Cerebellar nuclear complex (tissue), 1 donor: ENCODE measurements at places on chromosomes 4 and X.

DNA sequence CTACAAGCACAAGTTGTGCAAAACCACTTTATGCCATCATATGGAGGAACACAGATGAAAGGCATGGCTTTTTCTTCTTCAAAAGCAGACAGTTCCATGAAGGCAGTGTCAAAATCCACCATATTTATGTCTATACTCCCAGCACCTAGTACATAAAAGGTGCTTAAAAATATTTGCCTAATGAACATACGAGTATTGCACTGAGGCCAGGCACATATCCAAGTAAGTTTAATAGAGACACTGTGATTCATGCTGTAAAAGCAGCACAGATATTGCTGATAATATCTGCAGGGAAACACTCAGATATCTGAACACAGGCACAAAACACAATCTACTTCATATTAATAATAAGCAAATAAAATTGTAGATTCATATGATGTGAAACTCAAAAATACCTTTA lies 48.1 kb upstream of the CXCL8 start:
- no peak for DNase-seq

GRCh38 chrX:33086886-33087285 lies 124.5 kb downstream of the DMD start:
- DNase-seq, result no peak

GRCh38 chrX:25178555-25178954 lies 162.8 kb upstream of the ARX start:
- DNase-seq, result no peak

DNA sequence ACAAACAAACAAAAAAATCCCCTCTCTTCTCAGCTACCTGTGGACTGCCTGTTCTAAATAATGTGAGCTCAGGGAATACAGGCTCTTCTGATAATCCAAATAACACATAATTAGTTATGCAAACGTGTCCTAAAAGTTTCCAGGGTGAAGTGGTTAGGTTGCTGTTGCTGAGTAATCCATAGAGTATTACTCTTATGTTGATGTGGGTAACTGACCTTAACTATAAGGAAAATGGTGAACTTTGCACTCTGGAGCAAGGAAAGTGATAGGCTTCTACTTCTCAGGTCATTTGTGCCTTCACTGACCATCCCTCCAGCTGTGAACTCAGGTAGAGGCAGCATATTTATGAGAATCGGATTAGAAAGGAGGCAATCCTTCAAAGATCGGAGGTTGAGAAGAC lies 19.9 kb downstream of the MSN start:
- no peak for DNase-seq

DNA sequence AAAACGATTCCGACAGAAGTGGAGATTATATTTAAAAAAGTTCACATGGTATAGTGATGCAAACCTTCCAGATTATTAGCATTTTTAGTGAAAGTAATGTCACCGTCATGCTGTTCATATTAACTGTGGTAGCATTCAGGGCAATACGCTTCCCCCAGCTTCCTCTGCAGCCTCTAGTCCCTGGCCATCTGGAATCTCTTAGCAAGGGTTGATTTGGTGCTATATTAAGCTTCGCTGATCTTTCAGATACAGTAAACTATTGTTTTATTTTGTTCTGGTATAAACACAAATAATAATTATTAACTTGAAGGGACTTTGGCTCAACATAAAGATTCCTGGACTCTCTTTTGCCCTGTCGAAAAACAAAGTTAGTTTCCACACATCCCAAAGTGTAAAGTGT lies 1080.5 kb upstream of the TENM3 start:
- DNase-seq, result no peak

GRCh38 chrX:68935362-68935761 lies 106.5 kb downstream of the EFNB1 start:
- DNase-seq, result no peak

- no peak for DNase-seq
Measured at GRCh38 chrX:115583496-115584004, 22.6 kb downstream of the PLS3 start.
